ENCODE measurements at places on chromosomes 1 and 21. TPM values are rescaled to one million over a fixed set of nuclear protein-coding genes. Genes with fewer than 3 reads are reported as not detected.

GRCh38 chr21:42395302-42395701 lies 550 bp downstream of the TMPRSS3 start:
- no peaks in the 10 kb centered on the region for H3K27me3 ChIP-seq
- H3K36me3 ChIP-seq: no peaks in the 10 kb centered on the region
- H3K4me1 ChIP-seq: no peaks in the 10 kb centered on the region
- no peak for DNase-seq
- no peak overlapping the region for H3K27ac ChIP-seq
- H3K4me3 ChIP-seq: no peak overlapping the region

DONSON gene
- 7.2 TPM for total RNA-seq

- no peak for DNase-seq
- no peaks in the 10 kb centered on the region for H3K27me3 ChIP-seq
- H3K4me3 ChIP-seq: no peak overlapping the region
- H3K27ac ChIP-seq: no peak overlapping the region
- H3K36me3 ChIP-seq: no peaks in the 10 kb centered on the region
- no peaks in the 10 kb centered on the region for H3K4me1 ChIP-seq
Observed at GRCh38 chr1:221775206-221775605, 33.3 kb upstream of the DUSP10 start.

GJB3 gene
- total RNA-seq: not detected

- no peaks in the 10 kb centered on the region for H3K36me3 ChIP-seq
- no peak overlapping the region for H3K4me3 ChIP-seq
- no peaks in the 10 kb centered on the region for H3K27me3 ChIP-seq
- no peaks in the 10 kb centered on the region for H3K4me1 ChIP-seq
- no peak overlapping the region for H3K27ac ChIP-seq
- no peak for DNase-seq
Observed at GRCh38 chr1:84272401-84272800, 29.1 kb upstream of the SAMD13 start.

GRCh38 chr1:189323091-189323490 lies 1154.6 kb downstream of the BRINP3 start:
- H3K27me3 ChIP-seq: no peaks in the 10 kb centered on the region
- H3K4me3 ChIP-seq: no peak overlapping the region
- no peak overlapping the region for H3K27ac ChIP-seq
- DNase-seq: no peak
- H3K4me1 ChIP-seq: no peaks in the 10 kb centered on the region

SLFNL1 gene
- 0.28 TPM for total RNA-seq

DNA sequence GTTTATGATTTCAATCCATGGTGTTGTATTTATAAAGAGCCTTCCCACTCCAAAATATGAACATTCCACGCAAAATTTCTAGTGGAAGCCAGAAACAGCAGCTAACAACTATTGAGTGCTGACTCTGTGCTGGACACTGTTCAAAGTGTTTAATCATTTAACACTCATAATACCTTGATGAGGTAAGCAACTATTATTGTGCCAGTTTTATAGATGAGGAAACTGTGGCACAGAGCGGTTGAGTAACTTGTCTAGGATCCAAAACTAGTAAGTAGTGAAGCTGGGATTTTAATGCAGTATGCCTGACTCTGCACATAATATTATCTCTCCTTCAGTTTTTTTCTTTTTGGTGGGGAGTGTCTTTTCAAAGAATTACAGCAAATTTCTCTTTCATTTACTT lies 228.3 kb downstream of the SLC35F3 start:
- DNase-seq: no peak
- H3K4me1 ChIP-seq: no peaks in the 10 kb centered on the region
- no peak overlapping the region for H3K27ac ChIP-seq
- no peaks in the 10 kb centered on the region for H3K36me3 ChIP-seq
- peaks cover 6% of the 10 kb centered on the region for H3K27me3 ChIP-seq

GRCh38 chr1:169860187-169860586 lies 33.5 kb downstream of the SCYL3 start:
- H3K36me3 ChIP-seq: peaks cover 33% of the 10 kb centered on the region
- H3K27ac ChIP-seq: no peak overlapping the region
- no peak overlapping the region for H3K4me3 ChIP-seq
- H3K4me1 ChIP-seq: no peaks in the 10 kb centered on the region

- peaks cover 68% of the 10 kb centered on the region for H3K4me1 ChIP-seq
- no peaks in the 10 kb centered on the region for H3K27me3 ChIP-seq
- peak overlapping the region; percentile 86 for H3K4me3 ChIP-seq
- peak; percentile 80 for DNase-seq
- peaks cover 20% of the 10 kb centered on the region for H3K36me3 ChIP-seq
Observed at GRCh38 chr1:27009601-27010197, 3.0 kb downstream of the TENT5B start.

DNA sequence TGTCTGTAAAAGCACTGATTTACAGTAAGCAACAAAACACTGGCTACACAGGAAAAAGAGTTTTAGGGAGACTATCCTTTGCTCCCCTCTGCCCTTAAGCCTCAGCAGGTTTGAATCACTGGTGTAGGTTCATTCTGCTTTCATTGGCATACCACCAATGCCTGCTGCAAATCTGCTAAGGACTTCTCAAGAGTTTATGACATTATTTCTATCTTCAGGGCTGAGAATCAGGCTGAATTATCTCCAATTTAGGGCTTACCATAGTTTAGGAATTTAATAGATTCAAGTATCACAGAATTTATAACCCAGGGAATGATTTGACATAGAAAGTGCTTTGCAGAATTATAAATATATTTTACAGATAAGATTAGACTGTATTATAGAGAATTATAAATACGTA lies 6.7 kb upstream of the ZBTB18 start:
- no peaks in the 10 kb centered on the region for H3K4me1 ChIP-seq
- no peak overlapping the region for H3K4me3 ChIP-seq
- H3K27ac ChIP-seq: no peak overlapping the region

DNA sequence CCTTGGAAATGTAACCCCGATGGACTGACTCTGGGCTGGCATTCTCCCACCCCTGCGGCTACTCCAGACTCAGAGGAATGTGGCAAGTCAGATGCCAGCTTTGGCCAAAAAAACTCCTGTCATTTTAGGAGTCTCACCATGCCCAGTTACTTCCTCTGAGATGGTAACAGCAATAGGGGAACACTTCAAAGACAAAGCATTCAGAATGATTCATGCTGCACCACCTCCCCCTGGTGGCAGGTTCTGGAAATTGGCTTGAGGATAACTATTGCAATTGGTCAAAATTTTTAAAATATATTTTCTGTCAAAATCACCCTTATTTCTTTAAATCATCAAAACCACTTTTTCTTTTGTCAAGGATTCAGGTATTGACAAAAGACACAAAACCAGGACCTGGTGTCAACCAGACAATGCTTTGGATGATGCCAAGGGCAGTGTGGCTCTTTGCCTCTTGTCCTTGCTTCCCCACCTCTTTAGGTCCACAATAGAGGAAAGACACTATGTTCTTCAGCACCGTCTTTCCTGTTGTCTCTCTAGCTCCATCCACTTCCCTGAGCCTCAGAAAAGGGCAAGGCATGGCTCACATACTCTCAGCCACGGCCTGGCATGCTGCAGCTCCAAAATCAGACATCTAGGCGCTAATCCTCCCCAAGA lies 9.9 kb upstream of the CDCA8 start:
- peak; percentile 81 for DNase-seq
- no peak overlapping the region for H3K4me3 ChIP-seq
- no peaks in the 10 kb centered on the region for H3K4me1 ChIP-seq
- no peaks in the 10 kb centered on the region for H3K27me3 ChIP-seq

DNA sequence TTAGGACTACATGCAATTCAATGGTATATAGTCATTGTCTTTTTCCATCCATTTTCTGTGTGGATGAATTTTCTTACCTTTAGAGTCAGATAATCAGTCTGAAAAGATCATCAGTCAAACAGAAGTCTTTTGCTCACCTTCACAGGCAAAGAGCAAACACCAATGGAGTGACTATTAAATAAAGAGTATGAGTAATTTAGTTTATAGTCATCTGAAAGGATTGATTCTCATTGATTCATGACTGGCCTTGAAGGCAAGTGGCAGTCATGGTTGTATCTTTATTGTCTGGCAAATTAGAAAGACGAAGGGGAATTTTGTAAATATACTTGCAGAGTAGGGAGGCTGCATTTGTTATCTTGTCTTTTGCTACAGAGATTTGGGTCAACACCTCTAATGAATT lies 89.9 kb downstream of the EPB41 start:
- H3K36me3 ChIP-seq: no peaks in the 10 kb centered on the region

DNA sequence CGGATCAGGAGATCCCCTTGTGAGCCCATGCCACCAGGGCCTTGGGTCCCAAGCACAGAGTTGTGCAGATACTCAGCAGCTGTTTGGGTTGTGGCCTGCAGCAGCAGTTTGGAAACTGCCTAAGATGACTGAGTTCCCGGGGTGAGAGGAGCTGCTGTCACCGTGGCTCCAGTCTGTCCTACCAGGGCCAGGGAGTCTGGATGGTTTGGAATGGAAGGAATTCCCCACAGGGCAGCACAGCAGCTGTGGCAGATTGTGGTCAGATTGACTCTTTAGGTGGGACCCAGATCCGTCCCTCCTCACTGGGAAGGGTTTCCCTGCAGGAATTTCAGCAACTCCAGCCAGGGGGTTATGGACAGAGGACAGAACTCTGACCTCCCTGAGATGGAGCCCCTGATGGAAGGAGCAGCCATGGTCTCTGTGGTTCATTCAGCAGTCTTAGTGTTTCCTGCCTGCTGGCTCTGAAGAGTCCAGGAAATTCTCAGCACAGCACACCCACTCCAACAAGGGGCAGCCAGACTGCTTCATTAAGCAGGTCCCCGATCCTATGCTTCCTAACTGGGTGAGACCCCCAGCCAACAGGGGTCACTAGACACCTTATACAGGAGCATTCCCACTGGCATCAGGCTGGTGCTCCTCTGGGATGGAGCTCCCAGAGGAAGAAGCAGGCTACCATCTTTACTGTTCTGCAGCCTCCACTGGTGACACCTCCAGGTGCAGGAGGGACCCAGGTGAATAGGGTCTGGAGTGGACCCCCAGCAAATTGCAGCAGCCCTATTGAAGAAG lies 51.5 kb upstream of the TNFSF4 start:
- H3K27ac ChIP-seq: no peak overlapping the region
- no peak for DNase-seq
- no peaks in the 10 kb centered on the region for H3K36me3 ChIP-seq

- H3K36me3 ChIP-seq: no peaks in the 10 kb centered on the region
- H3K27me3 ChIP-seq: no peaks in the 10 kb centered on the region
- DNase-seq: peak; percentile 83
- peak overlapping the region; percentile 13 for H3K4me3 ChIP-seq
- H3K27ac ChIP-seq: peak overlapping the region; percentile 77
Observed at GRCh38 chr1:156813750-156814570, 2.7 kb downstream of the SH2D2A start.

RCAN3 gene
- 4.1 TPM for total RNA-seq

DNA sequence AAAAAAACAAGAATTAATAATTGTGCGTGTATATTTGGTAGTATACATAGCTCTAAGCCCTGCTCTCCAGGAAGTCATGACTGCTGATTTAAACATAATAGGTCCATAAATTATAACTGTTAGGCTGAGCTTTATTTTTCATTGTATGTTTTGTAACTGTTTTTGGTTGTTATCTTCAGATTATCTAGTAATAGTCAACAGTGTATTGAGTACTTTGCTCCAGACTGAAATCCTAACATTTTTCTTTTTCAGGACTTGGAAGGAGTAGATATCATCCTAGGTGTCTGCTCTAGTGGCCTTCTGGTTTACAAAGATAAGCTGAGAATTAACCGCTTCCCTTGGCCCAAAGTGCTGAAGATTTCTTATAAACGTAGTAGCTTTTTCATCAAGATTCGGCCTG lies 90.9 kb downstream of the TMEM200B start:
- H3K27ac ChIP-seq: no peak overlapping the region
- no peaks in the 10 kb centered on the region for H3K4me1 ChIP-seq
- H3K27me3 ChIP-seq: no peaks in the 10 kb centered on the region
- no peak overlapping the region for H3K4me3 ChIP-seq
- DNase-seq: no peak
- H3K36me3 ChIP-seq: no peaks in the 10 kb centered on the region

DNA sequence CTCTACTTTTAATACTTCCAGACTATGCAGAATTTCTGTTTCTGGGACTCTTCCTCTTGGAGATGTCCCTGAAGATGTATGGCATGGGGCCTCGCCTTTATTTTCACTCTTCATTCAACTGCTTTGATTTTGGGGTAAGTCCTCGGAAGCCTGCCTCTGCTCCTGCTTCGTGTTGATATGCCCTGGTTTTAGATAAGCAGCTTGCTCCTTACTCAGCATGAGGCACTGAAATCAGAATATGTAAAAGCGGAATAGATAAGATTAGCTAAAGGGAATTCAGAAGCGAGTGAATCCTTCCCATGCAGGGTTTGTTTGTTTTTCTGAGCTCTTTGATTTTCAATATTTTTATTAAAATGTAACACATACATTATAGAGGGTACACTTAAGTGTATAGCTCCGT lies 234.7 kb downstream of the CACNA1E start:
- no peak overlapping the region for H3K4me3 ChIP-seq
- no peaks in the 10 kb centered on the region for H3K36me3 ChIP-seq

DNA sequence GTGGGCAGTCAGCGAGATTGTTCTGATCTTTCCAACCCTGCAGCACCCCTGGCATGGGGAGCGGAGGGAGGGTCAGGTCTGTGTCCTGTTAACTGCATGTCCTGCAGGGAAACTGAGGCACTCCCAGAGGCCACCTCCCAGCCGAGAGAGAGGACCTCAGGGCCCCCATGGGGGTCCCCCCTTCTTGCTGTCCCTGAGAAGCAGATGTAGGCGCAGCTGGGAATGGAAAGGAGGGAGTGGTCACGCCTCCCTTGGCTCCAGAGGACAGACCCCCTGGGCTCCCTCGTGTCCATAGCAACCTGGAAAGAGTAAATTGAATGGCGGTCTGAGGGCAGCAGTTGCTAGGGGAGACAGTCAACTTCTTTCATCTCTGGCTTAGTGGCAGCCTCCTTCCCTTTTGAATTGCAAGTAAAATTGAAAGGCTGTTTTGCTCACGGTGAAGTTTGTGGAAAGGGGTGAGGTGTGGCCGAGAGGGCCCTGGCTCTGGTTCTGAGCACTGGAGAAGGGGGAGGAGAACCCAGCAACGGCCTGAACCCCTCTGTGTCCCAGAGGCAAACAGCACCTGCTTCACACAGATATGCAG lies 4.9 kb downstream of the CROCC start:
- no peak overlapping the region for H3K4me3 ChIP-seq
- peaks cover 9% of the 10 kb centered on the region for H3K27me3 ChIP-seq
- no peak overlapping the region for H3K27ac ChIP-seq
- no peaks in the 10 kb centered on the region for H3K36me3 ChIP-seq
- peaks cover 2% of the 10 kb centered on the region for H3K4me1 ChIP-seq

- H3K4me1 ChIP-seq: no peaks in the 10 kb centered on the region
- H3K4me3 ChIP-seq: no peak overlapping the region
- no peaks in the 10 kb centered on the region for H3K27me3 ChIP-seq
- H3K36me3 ChIP-seq: no peaks in the 10 kb centered on the region
Observed at GRCh38 chr1:15384301-15384901, 25.3 kb upstream of the EFHD2 start.

KRTAP21-2 gene
- total RNA-seq: not detected

PADI3 gene
- total RNA-seq: not detected

DMAP1 gene
- total RNA-seq: 35.3 TPM

DNA sequence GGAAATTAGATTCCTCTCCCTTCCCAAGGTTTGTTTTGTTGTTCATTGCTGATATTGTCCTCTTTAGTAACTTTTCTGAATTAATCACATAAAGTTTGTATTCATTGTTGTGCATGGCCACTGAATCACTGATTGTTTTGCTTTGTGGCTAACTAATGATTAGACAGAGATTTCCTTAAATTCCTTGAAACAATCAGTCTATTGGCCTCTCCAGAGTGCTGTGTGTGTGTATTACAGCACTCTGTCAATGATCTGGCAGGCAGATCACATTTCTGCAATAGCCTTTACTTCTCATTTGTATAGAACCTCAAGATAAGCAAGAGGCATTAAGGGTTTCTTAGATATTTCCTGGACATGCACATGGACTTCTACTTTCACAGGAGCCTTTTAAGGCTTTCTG lies 78.6 kb downstream of the DUSP10 start:
- no peaks in the 10 kb centered on the region for H3K4me1 ChIP-seq
- no peak for DNase-seq
- H3K27ac ChIP-seq: no peak overlapping the region
- H3K4me3 ChIP-seq: no peak overlapping the region
- no peaks in the 10 kb centered on the region for H3K27me3 ChIP-seq
- H3K36me3 ChIP-seq: no peaks in the 10 kb centered on the region
